ENCODE measurements at places on chromosomes 5 and 9.

- no peak for DNase-seq
Observed at GRCh38 chr9:137666955-137667670, 48.3 kb downstream of the EHMT1 start.

- DNase-seq: no peak
Observed at GRCh38 chr9:111924281-111924680, 27.7 kb downstream of the UGCG start.

DNA sequence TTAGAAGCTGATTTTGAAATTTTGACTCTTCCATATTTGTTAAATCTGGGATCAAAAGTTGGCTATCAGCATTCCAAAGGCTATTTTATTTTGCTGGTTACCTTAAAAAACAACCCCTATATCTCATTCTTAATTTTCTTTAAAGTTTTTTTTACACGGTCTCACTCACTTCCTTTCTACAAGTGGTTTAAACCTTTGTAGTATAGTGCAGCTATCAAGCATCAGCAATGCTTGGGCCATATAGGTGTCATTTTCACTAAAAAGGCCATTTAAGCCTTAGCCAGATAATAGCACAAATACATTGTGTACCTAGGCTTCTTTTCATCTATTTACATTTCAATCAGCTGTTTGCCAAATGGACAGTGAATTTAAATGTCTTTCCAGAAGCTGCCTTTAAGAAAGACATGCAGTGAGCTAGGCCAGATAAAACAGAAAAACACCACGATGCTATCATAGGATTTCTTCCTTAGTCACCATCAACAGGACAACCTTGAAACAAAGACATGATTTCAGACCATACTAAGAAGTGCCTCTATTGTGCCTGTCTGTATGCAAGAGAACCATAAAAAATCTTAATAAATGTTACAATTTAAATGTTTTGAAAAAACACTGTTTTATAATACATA is 104.2 kb downstream of the RAPGEF6 start:
- DNase-seq: no peak

DNA sequence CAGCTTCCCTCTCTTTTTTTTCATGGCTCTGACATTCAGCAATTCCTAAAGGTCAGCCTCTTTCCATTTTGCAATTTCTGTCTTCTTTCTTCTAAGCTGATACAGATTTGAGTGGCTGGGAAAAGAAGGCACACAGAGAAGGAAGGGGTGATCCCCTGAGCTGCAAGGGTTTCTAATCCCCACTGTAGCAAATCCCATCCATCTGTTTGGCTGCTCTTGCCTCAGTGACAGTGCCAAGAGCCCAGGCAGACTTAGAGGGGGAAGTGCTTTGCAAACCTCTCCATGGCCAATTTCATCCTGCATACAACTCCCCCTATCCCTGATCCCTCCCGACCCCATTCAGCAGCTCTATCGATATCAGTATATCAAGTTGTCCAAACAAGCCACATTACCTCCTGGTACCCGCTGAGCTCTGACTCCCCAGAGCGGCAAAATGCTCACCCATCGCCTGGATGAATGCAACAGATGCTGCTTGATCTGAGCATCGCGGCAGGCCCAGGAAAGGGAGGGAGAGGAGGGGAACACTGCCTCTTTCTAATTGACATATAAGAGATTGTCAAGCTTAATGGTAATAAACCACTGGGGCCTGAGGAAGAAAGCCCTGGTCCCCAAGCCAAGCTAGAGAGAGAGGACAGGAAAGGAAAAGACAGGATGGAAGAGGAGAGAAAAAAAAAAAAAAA is 268.9 kb downstream of the ASTN2 start:
- DNase-seq: no peak

DNA sequence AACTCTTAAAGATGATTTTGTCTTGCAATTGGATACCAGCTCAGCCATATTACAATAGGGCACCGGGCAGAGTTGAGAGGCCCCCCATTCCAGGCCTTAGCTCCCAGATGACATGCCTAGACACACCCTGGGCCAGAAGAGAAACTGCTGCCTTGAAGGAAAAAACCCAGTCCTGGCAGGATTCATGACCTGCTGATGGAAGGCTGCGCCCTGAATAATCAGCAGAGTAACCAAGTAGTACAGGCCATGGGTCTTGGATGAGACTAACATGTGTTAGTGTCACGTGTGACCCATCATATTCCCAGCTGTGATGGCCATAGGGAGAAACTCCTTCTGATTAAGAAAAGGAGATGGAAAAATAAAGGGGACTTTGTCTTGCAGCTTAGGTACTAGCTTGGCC is 39.0 kb upstream of the DEPDC1B start:
- DNase-seq: no peak

DNA sequence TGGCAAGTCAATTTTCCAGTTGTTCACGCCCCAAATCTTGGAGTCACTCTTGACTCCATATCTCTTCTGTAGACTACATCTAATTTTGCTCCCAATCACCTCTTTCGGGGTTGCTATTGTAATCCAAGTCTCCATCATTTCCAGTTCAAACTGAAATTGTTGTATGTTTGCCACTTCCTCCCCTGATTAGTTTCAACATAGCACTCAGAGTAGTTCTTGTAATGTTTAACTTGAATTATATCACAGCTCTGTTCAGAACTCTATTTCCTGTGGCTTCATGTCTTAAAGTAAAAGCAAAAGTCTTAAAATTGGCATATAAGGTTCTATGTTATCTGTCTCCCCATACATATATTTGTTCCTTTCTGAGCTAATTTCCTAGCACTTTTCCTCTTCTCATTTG is 348.5 kb upstream of the RIOK2 start:
- DNase-seq: no peak

- peak; percentile 52 for DNase-seq
Observed at GRCh38 chr5:179918742-179919486, 11.2 kb upstream of the TBC1D9B start.
